ENCODE measurements at places on chromosomes 5 and 9.

DNA sequence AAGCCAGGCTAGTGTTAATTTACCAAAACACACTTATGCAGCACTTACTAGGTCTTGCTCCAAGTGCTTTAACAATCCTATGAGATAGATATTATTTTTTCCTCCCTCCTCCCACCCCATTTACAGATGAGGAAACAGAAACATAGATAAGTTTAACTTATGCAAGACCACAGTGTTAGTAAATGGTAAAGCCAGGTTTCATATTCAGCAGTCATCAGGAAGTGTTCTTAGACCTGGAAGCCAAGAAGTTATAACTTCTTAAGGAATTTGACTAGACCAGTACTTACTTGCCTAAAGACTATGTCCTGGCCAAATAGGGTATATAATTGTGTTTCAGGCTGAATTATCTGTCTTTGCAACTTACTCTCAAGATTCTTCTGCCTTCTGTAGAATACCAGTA is 15.9 kb downstream of the ABHD17B start:
- no peak for DNase-seq

DNA sequence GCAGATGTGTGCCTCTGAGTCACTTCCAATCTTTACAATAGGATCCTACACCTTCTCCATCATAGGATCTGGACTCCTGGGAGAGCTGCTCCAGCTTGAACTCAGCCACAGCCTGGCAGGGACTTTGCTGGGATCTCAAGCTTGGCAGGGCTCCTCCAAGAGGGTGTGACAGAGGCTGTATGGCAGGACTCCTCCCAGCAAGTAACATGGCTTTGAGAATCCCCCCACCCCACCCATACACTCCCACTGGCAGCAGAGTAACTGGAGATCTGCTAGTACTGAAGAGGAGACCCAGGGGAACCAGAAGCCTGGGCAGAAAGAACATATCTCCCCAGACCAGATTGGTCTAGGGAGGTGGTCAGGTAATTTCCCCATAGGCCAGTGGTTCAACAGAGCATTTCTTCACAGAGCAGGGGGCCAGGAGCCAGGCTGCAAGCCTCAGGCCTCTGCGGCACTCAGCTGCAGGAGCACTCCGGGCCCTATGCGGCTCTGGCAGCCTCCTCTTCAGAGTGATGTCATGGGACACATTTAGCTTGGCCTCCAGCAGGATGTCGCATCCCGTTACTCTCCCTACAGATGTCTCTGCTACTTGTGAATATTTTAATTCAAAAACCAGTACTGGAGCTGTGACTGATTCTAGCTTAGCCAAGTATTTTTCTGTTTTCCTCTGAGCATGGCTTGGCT is 1.7 kb upstream of the ACSL6 start:
- no peak for DNase-seq

DNA sequence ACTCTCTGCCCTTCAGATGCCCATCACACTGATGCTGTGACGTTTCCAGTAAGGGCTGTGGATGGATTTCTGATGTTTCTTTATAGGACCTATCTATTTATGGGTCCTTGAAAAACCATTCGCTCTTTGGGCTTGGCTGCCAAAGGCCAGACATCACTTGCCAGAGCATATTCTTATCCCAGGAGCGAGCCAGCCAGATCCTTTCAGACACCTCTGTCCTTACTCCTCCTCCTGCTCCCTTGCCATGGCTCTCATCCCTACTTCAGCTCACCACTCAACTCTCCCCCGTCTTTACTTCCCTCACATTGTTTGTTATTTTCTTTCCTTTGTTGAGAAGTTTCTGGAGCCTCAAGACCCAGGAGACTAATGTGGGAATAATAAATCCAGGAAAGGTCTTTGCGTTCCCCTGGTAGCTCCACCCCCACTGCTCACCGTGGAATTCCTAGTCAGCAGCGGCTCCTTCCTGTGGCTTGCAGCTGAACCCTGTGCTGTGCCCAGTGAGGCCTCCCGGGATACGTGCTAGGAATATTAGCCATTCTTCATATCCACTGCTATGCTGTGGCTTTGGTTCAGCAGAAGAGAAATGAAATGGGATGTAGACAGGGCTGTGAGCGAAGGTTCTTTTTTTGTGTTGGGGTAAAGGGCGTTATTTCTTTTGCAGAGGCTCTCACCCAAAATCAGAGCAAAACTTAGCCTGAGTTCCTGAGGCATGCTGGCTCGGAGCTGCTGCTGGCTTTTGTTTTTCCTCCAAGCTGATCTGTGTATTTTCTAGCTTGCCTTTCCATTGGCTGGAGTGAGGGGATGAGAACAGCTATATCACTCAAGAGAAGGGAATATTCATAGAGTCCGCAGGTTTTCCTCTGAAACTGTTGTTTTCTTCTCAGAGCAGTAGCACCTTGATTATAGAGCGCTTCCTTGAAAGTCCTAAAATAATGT is 171.1 kb downstream of the SAXO1 start:
- DNase-seq: no peak

DNA sequence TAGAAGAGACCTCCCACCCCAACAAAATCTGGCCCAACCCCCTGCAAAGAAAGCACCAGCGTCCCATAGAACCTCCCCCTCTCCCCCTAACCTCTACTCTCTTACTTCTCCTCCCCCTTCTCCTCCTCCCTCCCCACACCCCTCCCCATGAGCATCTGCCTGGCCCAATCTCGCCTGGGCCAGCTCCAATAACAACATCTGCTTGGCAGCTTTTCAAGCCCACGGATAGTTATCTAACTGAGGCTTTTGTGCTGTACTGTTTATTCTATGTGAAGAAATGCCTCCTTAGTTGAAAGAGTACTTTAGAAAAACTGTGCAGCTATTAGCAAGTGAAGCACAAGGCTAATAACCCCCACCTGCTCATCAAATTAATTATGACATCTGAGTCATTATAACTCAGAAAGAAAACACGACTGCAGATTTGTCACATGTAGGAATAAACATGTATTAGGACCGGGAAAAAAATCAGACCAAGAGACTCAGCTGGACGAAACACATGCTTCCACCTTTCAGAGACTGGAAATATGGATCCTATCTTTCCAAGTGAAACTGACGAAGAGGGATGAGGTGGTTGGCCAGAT is 42.8 kb downstream of the NFIB start:
- peak; percentile 19 for DNase-seq

DNA sequence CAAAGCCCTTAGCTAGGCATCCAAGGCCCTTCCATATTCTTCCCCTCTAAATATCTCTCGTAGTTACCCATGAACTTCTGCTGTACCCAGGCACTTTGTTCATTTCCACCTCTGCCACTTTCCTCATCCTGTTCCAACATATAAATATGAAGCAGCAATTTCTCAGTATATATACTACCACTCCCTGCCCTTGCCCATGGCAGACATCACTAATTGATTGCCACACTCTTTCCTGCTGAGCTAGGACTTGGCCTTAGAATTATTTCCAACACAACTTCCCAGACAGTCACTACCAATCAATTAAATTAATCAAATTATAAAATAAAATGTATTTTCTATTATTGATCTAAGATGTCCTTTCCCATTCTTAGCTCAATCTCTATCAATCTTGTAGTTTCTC is 8.5 kb downstream of the INSYN2B start:
- no peak for DNase-seq

- DNase-seq: no peak
These were observed 29.9 kb downstream of the LHX3 start for GRCh38 chr9:136174779-136175615.

DNA sequence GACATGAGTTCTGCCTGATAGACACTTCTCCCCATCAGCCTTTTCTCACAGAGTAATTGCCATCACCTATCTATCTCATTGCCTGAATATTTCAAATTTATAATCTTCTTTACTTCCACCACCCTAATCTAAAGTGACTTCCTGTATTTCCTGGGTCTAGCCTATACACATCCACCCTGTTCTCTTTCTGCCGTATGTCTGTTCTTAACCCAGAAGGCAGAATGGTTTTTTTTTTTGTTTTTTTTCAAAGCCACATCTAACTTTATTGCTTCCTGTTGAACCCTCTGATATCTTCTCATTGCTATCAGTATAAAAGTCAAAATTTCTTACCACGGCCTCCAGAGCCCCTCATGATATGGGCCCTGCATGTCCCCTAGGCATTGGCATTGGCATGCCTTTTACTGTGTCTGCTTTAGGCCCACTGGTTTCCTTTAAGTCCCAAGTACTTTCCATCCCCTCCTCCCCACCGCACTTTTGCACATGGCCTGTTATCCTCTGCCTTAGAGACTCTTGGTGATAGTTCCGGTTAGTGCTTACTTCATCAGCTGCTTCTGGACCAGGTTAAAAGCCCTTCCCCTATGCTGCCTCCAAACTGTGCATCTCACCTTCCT is 159.9 kb downstream of the MAN2A1 start:
- DNase-seq: no peak

- no peak for DNase-seq
These were observed 49.7 kb downstream of the SEMA6A start for GRCh38 chr5:116524966-116525365.

- no peak for DNase-seq
These were observed 7.0 kb upstream of the MRNIP start for GRCh38 chr5:179865491-179866240.

DNA sequence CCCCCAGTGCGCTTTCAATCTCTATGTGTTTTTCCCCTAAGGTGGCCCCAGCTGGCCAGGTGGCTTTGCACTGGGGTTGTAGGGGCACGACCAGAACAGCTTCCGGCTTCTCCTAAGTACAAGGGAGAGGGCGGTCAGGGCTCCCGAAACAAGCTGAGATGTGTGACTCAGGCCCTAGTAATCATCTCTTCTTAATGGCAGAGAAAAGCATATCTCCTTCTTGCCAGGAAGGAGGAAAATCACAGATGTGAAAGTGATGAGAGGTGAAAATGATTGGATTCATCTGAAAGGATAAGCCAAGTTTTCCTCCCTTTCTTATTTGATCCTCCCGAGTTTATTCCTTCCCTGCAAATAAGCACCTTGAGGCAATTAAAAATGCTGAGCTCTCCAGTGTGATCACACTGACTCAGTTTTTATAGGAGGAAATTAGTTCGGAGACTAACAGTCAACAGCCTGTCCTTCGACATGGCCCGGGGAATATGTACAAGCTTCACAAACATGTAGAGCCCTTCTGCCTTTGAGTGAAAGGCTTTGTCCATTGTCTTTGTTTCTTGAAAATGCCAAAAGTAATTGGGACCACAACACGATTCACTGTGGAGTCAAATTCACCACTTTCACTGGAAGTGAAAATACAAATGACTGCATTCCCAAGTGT is 514.8 kb downstream of the PSAT1 start:
- no peak for DNase-seq

DNA sequence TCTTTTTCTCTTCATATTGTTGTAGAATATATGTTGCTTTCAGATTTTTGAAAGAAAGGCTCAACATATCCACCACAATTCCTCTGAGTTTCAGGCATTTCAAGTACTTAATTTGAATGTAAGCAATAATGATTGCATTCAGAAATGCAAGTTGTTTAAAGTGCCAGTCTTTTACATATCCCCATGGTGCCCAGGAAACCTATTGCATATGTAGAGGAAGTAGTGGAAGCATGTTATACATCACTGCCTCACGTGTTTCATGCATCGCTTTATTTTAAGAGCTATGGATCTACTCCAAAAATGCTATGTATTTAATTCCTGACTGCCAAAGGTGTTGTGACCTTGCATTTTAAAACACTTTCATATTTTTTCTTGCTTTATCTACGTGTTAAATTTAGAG is 28.1 kb downstream of the CPEB4 start:
- DNase-seq: no peak

DNA sequence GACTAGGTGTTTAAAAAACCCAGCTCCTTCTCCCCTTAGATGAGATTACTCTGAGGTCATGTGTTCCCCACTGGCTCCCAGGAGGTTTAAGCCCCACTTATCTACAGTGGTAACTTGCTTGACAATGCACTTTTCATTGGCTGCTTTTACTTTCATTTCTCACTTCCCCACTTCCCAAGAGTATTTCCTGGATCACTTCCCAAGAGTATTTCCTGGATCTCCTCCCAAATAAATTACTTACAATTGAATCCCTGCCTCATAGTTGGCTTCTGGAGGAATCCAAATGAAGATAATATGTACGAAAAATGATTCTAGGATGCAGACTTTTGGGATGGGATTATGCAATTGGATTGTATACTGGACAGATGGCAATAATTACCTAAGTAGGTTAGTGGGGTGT is 47.1 kb upstream of the CHSY3 start:
- no peak for DNase-seq

DNA sequence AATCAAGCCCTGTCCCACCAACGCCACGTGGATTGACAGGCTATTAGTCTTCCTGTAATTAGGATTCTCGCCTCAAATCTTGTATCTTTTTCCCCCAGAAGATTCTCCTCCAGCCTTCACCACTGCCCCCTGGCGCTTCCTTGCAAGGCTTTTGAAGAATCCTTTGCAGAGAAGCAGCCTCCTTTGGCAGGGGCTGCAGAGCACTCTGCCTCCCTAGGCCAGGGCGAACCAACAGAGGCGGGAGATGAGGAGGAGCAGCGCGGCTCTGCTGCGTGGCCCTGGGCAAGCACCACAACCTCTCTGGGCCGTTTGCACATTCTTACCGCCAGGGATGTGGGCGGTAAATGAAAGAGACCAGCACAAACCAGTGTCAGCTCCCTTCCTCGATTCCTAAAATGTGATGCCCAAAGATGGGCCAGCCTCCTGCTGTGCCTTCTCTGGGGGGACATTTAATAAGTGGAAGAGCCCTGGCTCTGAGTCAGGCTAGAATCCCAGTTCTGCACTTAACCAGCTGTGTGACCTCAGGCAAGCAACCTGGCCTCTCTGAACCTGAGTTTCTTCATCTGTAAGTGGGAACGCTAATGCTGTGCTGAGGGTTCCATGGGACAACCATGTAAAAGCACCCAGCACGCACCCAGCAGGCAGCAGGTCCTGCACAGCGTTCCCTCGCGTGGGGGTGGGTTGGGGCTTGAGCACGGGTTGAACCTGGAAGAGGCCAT is 128.6 kb downstream of the KCNIP1 start:
- DNase-seq: peak; percentile 22

DNA sequence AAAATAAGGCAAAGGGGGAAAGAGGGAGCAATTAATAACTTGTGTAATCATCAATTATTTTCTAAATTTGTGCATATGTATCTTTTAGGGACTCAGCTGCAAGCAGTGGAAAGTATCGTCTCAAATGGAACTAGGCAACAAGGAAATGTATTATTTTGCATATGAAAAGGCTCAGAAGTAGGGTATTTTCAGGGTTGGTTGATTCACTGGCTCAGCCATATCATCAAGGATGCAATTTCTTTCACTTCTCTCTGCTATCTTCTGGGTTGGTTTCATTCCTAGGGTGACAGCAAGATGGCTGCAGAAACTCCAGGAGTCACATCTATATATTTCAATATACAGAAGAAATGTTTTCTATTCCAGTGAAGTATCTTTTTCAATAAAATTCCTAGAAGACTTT is 509.8 kb downstream of the DMAC1 start:
- DNase-seq: no peak

DNA sequence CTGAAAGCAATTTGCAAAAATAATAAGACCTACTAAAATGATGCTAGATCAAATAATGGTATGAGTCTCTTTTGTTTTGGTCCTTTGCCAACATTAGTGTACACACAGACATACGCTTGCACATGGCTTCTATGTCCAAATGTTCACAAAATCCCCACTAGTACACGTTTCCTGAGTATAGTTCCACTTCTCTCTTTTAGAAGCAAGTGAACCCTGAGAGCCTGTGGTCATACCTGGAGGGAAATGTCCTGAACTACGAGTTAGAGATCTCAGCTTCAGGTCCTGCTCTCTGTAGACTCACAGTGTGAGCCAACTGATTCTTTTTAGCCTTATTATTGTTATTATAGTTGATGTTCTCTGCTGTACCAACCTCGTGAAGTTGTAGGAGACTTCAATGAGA is 47.3 kb upstream of the ACTBL2 start:
- DNase-seq: no peak

GRCh38 chr9:14238518-14238917 is 75.4 kb downstream of the NFIB start:
- no peak for DNase-seq

All from amygdala (tissue), 56 donors.